Occipital lobe (tissue), 3 donors: ENCODE measurements at places on chromosomes 11 and 22.

- no peak for DNase-seq
Measured at GRCh38 chr11:69244266-69244665, 49.7 kb upstream of the MYEOV start.

GRCh38 chr11:11572386-11572785 lies 49.4 kb downstream of the GALNT18 start:
- no peak for DNase-seq

GRCh38 chr11:29334776-29335130 lies 682.1 kb downstream of the KCNA4 start:
- DNase-seq, result no peak

- DNase-seq, result no peak
Measured at GRCh38 chr11:26963764-26964163, 30.1 kb upstream of the FIBIN start.

DNA sequence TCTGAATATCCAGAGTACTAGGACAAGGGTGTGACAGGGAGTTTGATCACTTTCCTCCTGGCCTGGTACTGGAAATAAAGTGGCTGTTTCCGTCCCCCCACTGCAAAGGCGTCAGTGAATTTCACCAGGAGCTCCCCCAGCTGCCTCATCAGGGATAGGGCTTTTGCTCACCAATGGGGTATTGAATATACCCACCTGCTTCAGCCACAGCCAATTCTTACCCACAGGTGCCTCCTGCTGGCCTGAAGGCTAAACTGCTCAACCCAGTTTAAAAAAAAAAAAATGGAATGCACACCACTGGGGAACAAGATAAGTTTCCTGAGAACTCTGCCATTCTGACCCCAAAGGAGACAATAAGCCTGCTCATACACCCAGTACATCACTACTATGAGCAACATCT lies 65.3 kb upstream of the MS4A8 start:
- DNase-seq, result no peak

- no peak for DNase-seq
Measured at GRCh38 chr11:72720047-72720446, 32.2 kb downstream of the ARAP1 start.

DNA sequence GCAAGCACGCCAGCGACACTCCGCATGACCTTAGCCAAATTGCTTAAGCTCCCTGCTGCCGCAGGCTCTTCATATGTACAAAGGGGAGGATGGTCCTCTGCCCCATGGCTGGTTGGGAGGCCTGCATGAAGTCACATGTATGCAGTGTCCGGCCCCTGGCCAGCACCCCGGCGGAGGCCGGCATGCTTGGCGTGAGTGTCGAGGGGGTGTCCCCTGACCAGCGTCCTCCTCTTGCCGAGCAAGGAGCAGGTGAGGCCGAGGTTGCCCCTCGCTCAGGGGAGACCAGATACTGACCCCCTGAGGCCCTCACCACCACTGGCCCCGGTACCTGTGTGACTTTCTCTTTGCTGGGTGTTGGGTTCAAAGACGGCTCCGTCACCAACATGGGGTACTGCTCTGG lies 50.2 kb downstream of the DHCR7 start:
- no peak for DNase-seq

GRCh38 chr22:37855462-37855861 lies 6.2 kb downstream of the EIF3L start:
- no peak for DNase-seq

GRCh38 chr11:71248251-71248570 lies 4.2 kb downstream of the SHANK2 start:
- DNase-seq, result no peak

- no peak for DNase-seq
Measured at GRCh38 chr11:6390718-6391469, 620 bp downstream of the SMPD1 start.

GRCh38 chr11:17642980-17643379 lies 76.4 kb upstream of the MYOD1 start:
- no peak for DNase-seq

DNA sequence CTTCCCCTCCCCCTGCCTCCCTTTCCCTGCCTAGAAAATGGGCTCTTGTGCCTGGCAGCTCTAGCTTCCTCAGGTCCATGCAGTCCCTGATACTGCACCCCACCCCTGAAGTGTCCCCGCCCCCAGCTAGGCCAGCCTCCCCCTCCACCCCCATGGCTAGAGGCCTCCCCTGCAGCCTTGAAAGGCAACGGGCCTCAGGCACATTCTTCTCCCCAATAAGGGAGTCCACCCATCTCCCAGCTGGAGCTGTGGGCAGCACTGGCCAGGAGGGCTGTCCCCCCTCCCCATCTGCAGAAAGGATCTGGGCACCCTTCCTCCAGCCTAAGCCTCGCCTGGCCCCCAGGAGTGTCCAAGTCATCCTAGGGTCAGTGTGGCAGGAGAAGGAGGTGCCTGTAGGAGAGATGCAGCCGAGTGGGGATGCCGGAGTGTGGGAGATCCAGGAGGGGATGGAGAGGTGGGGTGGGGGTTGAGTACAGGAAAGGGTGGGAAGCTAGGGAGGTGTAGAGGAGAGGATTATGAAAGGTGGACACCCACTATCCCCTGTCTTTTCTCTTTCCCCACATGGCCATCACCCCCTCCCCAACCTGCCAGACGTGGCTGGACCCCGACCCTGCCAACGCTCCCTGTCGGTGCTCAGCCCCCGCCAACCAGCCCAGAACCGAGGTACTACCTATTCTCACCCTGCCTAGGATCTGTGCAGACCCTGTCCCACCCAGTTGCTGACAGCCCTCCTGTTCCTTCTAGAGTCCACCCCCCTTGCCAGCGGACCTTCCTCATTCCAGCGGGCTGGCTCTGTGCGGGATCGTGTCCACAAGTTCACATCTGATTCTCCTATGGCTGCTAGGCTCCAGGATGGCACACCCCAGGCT lies 9.3 kb downstream of the SMTN start:
- DNase-seq, result no peak

GRCh38 chr11:109112821-109113280 lies 309.1 kb upstream of the C11orf87 start:
- DNase-seq, result no peak

DNA sequence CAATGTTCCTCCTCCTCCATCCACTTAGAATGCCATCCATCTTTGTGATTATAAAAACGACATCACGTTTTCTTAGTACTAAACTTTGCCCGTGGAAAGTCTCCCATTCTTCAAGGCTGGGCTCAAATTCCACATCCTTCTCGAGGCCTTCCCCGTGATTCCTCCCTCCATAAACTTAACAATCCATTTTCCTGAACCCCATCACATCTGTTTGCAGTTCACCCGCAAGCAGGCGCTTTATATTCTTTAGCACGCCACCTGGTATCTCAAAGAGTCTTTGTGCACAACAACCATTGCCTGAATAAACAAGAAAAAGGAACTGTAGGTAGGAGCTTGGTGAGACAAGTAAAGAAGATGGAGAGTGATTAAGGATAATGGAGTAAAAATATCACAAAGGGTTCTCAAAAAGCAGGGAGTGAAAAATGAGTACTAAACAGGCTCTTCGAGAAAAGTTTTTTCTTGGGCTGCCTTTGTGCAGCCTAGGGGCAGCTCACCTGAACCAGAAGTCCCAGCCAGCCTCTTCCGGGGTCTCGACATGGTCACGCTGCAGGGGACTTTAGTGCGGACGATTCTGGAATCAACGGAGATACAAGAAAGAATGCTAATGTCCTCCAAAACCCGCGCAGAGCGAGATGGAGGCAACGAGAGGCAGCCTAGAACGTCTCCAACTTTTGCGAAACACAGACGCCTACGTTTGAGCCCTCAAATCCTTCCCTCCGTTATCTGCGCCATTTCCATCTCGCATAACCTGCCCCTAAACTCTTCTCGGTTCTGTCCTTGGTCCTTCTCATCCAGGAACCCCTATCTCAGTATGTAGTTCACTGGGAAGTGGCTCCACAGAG lies 585 bp downstream of the THYN1 start:
- DNase-seq, result no peak

GRCh38 chr11:113664069-113664980 lies 41.8 kb downstream of the TMPRSS5 start:
- DNase-seq, result no peak

- no peak for DNase-seq
Measured at GRCh38 chr11:77457340-77457739, 16.6 kb downstream of the PAK1 start.

- DNase-seq, result no peak
Measured at GRCh38 chr11:130865774-130866114, 50.5 kb downstream of the SNX19 start.

GRCh38 chr22:45878901-45879551 lies 97.9 kb downstream of the WNT7B start:
- DNase-seq, result no peak

DNA sequence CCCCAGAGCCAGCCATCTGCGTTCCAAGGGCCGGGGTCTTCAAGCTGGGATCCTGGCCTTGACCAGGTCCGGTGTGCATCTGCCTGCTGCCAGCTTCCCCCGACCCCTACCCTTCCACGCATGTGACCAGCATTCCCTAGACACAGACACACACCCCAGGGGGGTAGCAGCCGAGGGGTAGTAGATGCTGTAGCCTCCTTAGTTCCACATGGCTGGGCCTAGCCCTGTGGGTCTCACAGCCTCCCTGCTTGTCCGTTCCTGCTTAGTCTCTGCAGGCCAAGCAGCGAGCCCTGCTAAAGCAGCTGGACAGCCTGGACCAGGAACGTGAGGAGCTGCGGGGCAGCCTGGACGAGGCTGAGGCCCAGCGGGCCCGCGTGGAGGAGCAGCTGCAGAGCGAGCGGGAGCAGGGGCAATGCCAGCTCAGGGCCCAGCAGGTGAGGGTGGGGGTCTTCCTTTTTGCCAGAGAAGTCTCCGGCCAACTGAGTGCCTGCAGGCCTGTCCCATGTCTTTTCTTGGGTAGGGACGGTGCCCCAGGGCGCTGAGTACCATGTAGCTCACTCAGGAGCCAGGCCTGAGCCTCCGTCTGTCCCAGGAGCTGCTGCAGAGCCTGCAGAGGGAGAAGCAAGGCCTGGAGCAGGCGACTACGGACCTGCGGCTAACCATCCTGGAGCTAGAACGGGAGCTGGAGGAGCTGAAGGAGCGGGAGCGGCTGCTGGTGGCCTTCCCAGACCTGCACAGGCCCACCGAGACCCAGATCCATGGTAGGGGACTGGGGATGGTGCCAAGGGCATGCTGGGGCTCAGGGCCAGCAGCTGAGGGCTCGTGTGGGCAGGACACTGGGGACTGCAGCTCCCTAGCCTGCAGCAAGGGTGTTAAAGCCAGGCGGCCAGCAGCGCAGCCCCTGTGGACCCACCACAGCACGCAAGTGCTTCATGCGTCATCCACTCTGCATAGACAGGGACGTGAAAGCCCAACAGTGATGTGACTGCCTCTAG lies 13.6 kb downstream of the RNF215 start:
- no peak for DNase-seq

GRCh38 chr11:79963856-79964645 lies 523.2 kb upstream of the TENM4 start:
- no peak for DNase-seq

- DNase-seq, result no peak
Measured at GRCh38 chr11:11813288-11813962, 28.3 kb upstream of the USP47 start.

DNA sequence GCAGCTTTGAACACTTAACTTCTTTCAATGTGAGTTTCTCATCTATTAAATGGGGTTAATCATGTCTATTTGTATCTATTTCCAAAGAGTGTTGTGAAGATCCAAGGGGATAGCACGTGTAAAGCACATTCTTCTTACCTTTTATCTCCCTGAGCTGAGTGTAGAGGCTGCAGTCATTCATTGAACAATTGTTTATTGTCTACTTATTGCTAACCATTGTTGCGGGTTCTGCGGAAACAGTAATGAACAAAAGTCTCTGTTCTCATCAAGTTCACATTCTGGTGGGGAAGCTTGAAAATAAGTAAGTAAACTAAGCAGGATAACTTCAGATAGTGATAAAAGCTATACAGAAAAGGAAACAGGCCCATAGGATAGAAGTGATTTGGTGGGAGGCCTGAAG lies 27.4 kb upstream of the PLET1 start:
- DNase-seq, result no peak

- DNase-seq, result no peak
Measured at GRCh38 chr11:128261011-128261421, 326.3 kb downstream of the ETS1 start.

DNA sequence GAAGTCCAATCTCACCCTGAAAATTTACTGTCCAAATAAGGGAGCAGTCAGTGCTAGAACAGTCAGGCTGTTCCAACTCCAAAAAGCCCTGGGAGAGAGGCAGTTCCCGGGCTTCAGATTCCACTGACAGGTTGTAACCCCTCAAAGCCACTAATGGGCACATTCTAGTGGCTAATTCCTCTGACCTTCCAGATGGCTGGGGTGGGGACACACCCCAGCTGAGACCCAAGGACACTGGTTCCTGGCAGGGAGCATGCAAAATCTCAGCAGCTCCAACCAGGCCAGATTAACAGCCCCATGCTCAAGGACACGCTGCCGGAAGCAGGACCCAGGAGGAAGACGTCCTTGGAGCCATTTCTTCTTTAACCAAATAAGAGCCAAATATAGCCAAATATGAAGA lies 92.7 kb downstream of the RPL27A start:
- DNase-seq, result no peak

DNA sequence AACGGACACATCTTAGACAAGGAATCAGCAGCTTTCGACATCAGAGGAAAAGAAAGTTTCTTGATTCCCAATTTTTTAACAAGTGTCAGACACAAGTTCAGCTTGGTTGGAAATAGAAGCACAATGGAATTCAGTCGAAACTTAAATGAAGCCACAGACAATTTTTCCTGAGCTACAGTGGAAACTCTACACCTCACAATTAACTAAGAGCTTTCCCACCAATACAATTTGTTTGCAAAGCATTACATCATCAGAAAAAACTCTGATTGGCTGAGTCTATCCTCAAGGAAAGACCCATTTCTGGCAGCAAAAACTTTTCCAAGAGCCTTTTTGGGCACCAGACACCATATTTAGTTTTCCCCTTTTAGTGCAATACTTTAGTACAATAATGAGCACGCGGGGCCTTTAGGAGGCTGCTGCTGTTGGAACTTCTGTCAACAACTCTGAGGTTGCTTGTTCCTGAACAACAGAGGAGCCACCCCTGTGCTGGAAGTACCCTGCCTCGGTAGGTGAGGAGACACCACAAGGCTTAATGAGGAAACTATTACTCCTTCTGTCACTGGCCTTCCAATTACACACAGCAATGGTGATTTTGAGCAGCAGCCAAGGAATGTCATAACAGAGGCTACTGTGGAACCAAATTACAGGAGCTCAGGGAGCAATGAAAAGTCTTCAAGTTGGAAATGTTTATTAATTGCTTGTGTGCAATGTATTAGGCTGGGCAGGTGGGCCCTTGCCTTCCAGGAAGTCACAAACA lies 61.9 kb upstream of the BARX2 start:
- no peak for DNase-seq

GRCh38 chr22:50213263-50213662 lies 12.5 kb downstream of the SELENOO start:
- no peak for DNase-seq
